ENCODE measurements at places on chromosomes 16 and 17.

GRCh38 chr16:87140211-87141200 is 176.7 kb downstream of the C16orf95 start:
- no peak for DNase-seq

DNA sequence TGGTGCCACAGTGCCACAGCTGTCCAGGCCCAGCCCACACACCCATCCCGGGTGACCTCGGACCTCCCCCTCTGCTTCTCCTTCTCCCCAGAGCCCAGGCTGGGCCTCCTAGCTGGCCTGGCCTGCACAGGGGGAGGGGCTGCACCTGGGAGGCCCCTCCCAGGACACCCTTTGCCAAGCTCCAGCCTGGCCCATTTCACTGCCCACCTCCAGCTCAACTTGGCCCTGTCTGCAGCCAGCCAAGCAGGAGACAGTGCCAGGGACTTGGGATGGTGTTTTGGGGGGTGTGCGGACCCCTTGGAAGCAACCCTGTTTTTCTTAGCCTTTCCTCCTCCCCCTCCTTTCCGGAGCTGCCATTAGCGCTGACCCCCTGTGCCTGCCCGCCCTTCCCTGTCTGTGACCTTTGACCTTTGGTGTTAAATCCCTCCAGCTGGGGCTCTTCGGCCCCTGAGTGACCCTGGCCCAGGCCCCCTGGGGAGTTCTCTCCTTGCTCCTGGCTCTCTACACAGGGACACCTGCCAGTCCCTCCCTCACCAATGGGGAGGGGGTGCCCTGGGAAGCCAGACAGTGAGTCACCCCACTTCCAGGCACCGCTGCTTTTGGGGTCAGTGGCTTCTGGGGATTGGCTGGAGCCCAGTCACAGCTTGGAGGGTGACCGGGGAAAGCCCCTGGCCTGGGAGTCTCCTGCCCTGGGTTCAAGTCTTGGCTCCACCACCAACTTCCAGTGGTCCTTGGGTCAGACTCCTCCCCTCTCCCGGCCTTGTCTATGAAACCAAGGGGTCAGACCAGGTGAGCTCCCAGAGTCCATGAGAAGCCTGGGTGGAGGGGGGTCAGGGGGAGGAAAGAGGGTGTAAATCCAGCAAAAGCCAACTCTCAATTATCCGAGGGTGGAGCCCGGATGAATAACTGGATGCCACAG is 1.9 kb downstream of the GLIS2 start:
- DNase-seq = no peak

DNA sequence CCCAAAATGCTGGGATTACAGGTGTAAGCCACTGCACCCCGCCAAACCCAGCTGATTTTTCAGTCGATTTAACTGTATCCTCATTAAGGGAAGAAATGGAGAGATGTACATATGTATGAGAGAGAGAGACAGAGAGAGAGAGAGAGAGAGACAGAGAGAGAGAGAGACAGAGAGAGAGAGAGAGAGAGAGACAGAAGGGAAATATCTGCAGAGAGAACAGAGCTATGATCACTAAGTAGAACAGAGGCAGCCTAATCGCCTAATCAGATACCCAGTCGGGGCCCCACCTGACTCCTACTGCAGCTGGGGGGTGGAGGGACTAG is 70.0 kb downstream of the RBBP6 start:
- no peak for DNase-seq

DNA sequence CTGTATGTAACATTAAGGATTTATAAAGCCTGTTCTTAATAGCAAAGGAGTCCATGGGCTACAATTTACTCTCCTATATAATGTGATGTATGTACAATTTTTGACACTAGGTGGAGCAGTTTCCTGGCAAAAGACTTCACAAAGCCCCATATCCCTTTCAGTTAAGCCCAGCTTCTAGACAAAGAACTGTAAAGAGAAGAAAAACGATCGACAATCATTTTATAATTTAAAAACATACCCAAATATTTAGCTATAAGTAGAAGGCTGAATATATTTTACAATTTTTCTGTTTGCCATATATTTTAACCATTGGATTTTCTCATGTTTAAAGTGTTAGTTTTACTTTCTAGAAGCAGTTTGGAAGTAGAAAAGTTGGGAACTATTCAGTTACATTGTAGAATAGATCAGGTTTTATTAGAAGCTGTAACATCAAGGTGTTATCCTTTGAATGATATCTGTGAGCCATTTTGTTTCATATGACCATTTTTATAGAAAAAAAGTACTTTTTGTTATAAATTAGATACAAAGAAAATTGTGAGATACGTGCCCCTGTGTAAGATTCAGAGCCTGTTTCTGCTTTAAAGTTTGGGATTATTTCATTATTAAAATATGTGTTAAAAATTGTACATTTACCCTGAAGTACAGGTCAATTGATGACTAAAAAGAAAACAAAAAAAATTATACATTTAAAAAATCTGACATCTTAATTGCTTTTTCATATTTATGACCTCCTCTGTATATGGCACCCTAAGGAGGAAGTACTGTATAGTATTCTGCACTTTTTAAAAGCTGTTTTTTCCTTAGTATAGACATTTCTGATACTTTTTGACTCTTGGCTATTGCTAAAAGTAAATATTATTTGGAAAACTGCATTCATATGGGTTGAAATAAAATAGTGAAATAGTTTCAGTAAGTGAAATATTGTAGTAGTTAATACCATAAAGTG is 46.3 kb downstream of the VMP1 start:
- no peak for DNase-seq

GRCh38 chr17:73783945-73784603 is 139.8 kb upstream of the SDK2 start:
- no peak for DNase-seq

GRCh38 chr17:4514206-4514605 is 15.5 kb downstream of the SPNS2 start:
- DNase-seq = no peak

- DNase-seq = no peak
Observed at GRCh38 chr16:12531937-12532336, 271.8 kb downstream of the CPPED1 start.

DNA sequence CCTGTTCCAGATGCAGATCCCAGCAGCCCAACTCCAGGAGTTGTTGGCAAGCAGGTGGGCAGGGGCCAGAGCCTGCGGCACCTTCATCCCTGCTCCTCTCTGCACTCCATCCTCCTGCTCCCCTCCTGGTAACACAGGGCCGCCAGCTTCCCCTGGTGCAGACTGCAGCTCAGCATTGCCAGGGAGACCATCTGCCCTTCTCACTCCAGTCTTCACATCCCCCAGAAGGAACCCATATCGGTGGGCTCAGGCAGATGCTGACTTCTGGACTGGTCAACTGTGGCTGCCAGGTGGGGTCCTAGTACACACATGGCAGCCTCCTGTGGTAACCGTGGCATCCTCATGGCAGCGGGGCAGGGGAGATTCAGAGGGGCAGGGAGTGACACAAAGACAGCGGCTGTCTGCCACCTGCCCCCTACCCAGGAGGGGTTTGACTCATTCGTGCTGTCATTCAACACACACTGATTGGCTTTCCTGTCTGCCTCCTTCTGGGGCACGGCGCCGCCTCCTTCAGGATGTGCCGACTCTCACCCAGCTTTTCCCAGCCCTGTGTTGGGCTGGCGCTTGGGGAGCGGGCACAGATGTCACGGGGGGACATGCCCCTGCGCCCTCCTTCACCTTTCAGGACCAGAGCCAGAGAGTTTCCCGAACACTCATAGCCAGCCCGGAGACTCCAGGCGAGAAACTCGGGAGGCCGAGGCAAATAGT is 120.9 kb downstream of the CMIP start:
- no peak for DNase-seq
